ENCODE measurements at places on chromosomes 5 and 9.

DNA sequence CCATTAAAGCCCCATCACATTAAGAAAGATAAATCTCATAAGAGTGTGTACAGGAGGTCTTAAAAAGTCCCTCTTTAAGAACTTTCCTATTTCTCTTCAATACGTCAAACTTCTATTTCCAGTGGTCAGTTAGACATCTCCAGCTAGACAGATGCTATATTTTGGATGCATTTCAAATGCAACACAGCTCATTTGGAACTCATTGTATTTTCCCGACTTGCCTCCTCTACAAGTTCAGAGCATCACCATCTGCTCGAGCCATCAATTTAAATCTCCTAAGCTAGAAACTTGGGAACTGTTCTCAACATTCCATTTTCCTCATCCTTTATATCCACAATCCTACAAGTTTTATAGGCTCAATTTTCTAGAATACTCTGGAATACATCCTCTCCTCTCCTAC is 3.2 kb upstream of the UHRF2 start:
- no peak for DNase-seq

- no peak for DNase-seq
Observed at GRCh38 chr5:137891849-137892248, 2.6 kb downstream of the PKD2L2 start.

DNA sequence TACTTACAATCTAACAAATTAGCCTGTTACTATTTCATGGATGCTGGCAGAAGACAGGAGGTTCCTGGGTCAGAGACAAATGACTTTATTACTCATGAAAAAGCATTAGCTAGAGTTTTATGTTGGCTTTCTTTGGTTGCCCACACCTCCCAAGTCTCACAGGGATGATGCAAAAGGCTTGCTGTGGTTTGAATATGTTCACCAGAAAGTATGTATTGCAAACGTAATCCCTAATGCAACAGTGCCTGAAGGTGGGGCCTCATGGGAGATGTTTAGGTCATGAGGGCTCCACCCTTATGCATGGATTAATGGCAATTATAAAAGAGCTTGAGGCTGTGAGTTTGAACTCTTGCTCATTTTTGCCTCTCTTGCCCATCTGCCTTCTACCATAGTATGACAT is 28.5 kb downstream of the DPYSL3 start:
- DNase-seq: no peak

GRCh38 chr5:135393229-135393628 is 5.8 kb downstream of the MACROH2A1 start:
- no peak for DNase-seq

- no peak for DNase-seq
Observed at GRCh38 chr9:92738661-92739081, 26.0 kb downstream of the BICD2 start.
